ENCODE measurements at places on chromosomes 6 and 20.

DNA sequence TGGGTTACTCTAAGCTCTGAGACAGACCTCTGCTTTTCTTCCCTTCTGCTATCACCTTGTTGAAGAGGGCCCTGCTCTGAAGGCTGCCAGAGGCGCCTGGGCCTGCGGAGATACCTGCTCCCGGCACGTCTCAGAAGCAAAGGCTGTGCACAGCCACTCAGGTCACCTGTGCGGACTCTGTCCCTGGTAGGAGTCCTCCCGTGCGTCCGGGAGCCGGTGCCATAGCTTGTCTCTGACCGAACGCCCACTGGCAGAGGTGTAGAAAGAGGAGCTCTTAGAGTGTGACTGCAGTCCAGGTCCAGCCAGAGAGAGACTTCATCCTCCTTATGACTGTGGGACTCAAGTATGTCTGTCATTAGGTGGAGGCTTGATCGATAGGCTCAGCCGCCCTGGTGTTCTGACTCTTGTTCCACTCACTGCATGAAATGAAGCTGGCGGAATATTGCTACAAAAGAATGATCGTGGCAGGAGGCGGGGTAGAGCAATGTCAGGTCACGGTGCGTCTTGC lies 51.0 kb upstream of the UNC93A start:
- DNase-seq, result no peak

- no peak for DNase-seq
Measured at GRCh38 chr20:56733967-56734366, 104.9 kb downstream of the TFAP2C start.

DNA sequence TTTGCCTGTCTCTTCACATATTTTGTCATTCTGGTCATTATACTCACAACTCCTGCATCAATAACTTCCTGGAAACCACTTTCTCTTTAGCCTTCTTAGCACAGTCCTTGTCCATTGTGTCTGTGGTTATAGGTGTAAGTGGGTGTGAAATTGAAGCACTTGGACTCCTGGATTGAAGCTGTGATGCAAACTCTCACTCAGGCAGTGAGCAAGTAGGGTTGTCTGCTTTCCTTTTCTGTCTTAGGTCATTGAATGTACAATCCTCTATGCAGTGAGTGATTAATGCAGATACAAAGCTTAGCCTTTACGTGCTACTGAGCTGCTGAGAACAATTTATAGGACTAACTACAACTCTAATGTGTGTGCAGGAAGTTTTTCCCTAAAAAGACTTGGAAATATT lies 54.8 kb downstream of the ADGRB3 start:
- no peak for DNase-seq

- peak; percentile 21 for DNase-seq
Measured at GRCh38 chr6:121437851-121438651, 2.6 kb downstream of the GJA1 start.

- no peak for DNase-seq
Measured at GRCh38 chr20:8434326-8434876, 302.3 kb downstream of the PLCB1 start.

DNA sequence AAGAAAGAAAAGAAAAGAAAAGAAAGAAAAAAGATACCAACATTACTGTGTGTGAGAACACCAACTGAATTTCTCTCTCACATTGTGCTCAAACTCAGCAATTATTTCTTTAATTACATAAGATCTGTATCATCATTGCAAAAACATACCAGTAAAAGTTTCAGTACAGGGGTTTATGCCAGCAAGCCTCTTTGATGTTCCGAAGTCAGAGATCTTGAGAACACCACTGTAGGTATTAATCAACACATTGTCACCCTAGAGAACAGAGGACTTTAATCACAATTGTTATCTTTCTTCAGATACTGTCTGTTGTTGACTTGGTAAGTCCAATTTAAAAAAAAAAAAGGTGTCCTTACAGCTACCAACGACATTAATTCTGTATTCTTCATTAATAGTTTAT lies 60.9 kb upstream of the MAP7 start:
- no peak for DNase-seq

- DNase-seq, result peak; percentile 71
Measured at GRCh38 chr6:30259140-30260035, 46.2 kb upstream of the TRIM26 start.

- DNase-seq, result no peak
Measured at GRCh38 chr6:32932132-32932868, 8.5 kb downstream of the HLA-DMB start.

DNA sequence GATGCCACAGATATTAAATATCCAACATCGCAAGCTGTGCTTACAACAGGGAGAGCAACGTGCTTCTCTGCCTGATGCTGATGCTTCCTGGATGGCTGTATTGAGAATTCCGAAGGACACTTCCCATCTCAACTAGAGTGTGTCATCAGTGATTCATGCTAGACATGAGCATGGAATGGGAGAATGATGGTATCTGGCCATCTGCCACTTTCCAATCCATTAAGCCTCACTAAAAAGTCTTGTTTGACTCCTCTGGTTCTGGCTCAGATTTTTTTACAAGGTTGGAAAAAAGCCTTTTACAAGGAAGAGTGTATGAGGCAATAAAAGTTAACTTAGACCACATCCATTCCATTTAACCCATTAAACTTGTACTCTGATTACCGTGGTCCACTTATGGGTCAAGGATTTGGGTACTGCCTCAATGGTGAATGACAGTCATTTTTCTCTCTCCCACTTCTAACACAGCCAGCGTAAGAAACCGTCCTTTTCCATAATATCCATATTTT lies 265.3 kb downstream of the UST start:
- no peak for DNase-seq

GRCh38 chr20:62307226-62308101 lies 4.7 kb downstream of the ADRM1 start:
- no peak for DNase-seq

- no peak for DNase-seq
Measured at GRCh38 chr6:89977808-89978748, 83.8 kb downstream of the GJA10 start.

- no peak for DNase-seq
Measured at GRCh38 chr20:39602649-39603048, 640.5 kb downstream of the DHX35 start.

GRCh38 chr6:144073024-144073423 lies 22.3 kb downstream of the SF3B5 start:
- no peak for DNase-seq

DNA sequence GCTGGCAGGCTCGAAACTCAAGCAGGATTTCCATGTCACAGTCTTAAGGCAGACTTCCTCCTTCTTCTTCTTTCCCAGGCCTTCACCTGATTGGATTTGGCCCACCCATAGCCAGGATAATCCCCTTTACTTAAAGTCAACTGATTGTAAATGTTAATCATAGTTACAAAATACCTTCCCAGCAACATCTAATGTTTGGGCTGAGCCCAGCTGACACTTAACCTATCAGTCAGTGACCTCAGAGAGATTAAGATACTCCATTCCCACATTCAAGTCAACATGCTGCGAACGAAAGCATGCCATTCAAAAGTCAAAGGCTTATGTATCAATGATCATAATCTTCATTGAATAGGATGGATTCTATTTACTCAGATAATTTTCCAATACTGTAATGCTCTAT lies 16.0 kb downstream of the MAP7 start:
- no peak for DNase-seq

All from body of pancreas (tissue), 4 donors.